ENCODE measurements at places on chromosomes 2 and 18.

- DNase-seq, result no peak
Measured at GRCh38 chr2:105329197-105329554, 359 bp downstream of the TGFBRAP1 start.

GRCh38 chr18:46352520-46353250 lies 248.5 kb downstream of the HAUS1 start:
- no peak for DNase-seq

GRCh38 chr2:191265311-191266170 lies 20.3 kb downstream of the MYO1B start:
- DNase-seq, result no peak

- DNase-seq, result peak; percentile 33
Measured at GRCh38 chr2:37982147-37982582, 57.1 kb downstream of the RMDN2 start.

DNA sequence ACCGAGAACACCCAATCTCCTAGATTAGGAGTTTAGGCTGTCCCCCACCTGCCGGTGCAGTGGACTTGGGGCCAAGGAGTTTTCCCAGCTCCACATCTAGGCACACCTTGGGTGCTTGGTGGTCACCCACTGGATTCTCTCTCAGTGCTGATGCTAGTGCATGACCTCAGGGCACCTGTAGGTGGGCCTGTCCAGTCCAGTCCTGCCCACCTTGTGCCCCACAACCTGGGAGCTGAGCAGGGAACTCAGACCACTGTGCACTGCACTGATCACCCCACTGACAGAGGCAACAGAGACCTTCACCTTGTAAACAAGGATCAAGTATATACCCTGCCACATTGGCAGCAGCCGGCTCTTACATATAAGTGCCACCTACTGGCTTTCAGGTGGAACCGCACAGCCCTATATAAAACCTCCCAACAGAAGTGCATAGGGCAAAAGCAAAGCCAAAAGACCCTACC lies 12.7 kb upstream of the CDH19 start:
- no peak for DNase-seq

GRCh38 chr2:120878970-120879369 lies 143.3 kb downstream of the GLI2 start:
- no peak for DNase-seq

DNA sequence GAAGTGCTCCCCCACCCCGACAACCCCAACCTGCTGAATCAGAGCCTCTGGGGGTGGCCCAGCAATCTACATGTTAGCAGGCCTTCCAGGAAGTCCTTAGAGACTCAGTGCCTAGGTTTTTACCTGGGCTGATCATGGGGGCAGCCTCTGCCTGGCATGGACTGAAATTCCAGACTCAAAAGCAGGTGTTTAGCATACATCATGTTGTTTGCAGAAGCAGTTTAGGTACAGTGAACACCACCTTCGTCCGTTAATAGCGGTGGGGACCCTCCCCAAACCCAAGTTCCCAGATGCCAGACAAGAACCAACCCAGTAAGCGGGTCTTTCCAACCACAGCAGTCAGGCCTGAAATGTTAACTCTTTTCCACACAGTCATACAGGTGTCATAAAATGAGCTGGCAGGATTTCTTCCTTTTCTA lies 26.4 kb upstream of the GALR1 start:
- DNase-seq, result no peak

- DNase-seq, result no peak
Measured at GRCh38 chr2:241039416-241039815, 41.0 kb downstream of the SNED1 start.

GRCh38 chr2:119387381-119388129 lies 20.8 kb downstream of the DBI start:
- no peak for DNase-seq

DNA sequence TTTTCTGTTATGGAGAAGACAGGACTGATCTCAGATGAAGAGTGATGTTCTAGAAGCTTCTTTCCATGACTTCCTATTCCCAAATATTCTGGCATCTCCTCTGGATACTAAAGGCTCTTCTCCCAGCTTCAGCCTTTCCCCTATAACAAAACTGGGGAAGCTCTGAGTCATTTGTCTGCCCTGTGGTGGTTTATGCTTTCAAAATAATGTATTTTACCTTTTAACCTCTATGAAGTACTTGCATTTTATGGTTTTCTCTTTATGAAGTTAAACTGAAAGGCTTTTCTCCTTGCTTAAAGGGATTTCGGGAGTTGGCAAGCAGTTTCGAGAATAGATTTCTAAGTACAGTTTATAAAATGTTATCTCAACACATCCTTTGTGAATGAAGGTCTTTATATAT lies 104.4 kb downstream of the TANC1 start:
- DNase-seq, result no peak

DNA sequence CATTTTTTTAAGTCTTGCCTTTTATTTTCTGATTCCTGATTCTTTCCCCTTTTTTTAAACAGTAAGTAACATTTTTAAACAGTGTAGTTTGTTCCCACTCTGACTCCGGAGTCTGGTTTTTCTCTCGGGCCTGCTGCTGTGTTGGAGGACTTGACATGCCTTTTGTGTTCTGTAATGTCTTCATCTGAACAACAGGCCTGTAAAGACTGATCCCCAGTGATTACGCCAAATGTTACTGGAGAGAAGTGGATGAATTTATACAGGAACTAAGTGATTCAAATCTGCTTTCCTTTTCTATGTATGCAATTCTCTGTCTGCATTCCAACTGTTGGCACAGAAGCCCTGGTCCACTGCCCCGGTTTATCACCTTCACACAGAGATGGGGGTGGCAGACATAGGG lies 54.3 kb upstream of the RMDN2 start:
- no peak for DNase-seq

DNA sequence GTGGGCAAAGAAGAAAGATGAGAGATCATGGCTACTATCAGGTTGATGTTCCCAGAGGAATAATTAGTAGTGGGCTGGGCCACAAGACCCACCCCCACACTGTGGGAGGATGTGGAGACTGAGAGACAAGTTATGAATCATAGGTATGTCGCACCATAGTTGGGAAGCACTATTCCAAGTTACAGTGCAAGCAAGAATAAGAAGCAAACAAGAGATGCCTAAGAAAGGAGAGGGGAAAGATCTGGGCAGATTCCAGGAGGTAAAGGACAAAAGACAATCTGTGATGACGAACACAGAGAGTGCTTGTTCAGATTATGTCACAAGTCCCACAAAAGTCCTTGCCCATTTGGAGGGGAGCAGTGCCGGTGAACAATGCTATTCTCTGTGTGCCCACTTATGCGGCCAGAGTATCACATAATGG lies 56.6 kb downstream of the FAM228A start:
- no peak for DNase-seq

DNA sequence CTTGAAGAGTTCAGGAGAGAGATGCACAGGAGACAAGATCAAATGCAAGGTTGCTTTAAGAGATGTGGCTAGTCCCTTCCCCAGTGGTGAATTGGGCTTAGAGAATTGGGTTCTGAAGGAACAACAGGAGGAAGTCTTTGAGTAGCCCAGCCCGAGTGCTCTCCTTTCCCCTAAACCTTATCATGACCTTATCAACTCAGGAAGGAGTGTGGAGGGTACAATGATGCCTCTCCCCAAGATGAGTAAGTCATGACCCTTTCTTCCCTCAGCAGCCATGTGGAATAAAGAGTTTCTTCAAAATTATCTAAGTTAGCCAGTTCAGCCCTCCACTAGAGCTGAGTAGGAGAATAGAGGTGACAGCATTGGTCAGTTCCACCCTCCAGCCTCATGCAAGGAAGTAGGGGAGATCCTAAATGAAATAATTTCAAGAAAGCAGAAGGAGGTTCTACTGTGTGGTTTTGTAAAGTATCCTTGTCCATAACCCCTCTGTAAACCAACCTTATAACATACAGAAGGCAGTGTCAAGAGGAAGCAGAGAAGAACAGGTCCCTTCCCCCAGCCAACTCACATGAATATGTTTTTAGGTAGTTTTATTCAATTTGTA lies 88.4 kb downstream of the ARHGAP15 start:
- no peak for DNase-seq

- DNase-seq, result no peak
Measured at GRCh38 chr18:70394672-70395071, 105.8 kb downstream of the SOCS6 start.

GRCh38 chr2:33208400-33208799 lies 261.6 kb downstream of the LTBP1 start:
- no peak for DNase-seq
